ENCODE measurements at places on chromosomes 6 and 20.

DNA sequence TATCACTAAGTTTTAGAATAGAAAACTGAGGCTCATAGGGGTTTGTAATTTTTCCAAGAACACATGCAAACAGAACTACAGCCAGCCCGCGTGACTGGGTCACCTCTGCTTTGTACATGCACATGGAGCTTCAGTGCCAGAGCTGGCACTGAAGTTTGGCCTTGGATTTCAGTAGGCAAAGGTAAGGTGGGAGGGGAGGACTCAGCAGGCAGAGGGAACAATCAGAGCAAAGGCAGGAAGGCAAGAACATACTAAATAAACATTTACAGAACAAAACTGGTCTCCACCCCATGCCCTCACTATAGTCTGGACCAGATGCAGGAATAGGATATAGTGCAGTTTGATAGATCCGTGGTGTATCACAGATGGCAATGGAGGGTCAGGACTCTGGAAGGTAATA, 13.6 kb upstream of the ABRACL start:
- no peak for DNase-seq

DNA sequence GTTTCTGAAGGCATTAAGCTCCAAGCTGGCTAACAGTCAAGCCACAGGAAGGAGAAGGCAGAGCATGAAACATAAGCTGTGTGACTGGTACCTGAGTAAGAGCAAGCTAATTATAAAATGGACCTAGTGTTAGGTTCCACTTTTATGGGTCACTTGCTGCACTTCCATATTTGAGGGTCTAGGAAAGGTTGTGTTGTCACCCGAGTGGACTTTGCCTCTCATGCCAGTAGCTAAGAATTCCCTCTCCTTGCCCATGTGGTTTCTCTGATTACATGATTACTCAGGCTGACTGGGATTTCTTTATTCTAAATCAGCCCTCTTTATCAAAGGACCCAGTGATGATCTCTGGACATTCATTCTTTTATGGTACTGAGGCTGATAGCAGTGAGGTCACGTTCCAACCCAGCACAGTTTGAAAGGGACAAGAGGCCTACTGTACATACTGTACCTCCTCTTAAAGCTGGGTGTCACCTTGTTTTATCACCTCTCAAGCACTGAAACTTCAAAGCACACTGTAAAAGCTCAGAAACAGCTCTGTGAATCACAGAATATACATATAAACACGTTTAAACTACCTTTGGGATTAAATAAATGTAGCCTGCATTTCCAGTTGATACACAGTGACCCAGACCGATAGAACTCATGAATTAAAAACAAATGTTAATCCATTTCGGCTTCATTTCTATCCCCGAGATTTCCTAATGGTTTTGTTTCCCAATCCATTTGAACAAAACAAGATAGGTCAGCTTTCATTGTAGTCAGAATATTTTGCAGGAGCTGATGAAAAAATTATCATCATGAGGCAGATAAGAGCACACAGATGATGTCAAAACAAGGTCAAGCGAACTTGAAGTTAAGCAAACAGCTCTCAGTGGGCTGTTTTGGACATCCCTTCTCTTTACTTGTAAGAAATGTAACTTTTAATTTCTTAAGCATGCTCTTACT, 96.5 kb downstream of the ALDH8A1 start:
- DNase-seq: no peak

DNA sequence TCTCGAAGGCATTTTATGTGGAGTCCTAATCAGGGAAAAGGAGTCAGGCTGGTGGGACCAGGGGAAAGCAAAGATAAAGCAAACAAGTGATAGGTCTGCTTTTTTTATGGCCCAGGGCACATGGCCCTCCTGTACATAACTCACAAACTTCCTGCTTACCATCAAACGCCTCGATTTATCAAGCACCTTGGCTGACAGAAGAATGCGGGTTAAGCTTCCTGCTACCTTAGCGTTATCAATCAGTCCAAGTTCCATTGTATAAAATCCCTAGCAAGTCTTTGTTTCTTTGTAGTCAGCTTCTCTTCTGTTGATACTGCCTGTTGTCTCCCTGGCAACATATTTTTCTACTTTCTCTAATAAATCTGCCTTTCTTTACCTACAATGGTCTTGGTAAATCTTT, 4.1 kb upstream of the TRIM27 start:
- no peak for DNase-seq

- no peak for DNase-seq
Measured at GRCh38 chr6:51459958-51460357, 627.5 kb downstream of the PKHD1 start.

GRCh38 chr20:26135325-26136110, 438.9 kb upstream of the ZNF337 start:
- no peak for DNase-seq

GRCh38 chr6:55180258-55180657, 5.9 kb downstream of the HCRTR2 start:
- no peak for DNase-seq

GRCh38 chr6:72733045-72733444, 111.2 kb downstream of the KCNQ5 start:
- DNase-seq: no peak

GRCh38 chr6:25056130-25056529, 120.4 kb upstream of the RIPOR2 start:
- DNase-seq: no peak

DNA sequence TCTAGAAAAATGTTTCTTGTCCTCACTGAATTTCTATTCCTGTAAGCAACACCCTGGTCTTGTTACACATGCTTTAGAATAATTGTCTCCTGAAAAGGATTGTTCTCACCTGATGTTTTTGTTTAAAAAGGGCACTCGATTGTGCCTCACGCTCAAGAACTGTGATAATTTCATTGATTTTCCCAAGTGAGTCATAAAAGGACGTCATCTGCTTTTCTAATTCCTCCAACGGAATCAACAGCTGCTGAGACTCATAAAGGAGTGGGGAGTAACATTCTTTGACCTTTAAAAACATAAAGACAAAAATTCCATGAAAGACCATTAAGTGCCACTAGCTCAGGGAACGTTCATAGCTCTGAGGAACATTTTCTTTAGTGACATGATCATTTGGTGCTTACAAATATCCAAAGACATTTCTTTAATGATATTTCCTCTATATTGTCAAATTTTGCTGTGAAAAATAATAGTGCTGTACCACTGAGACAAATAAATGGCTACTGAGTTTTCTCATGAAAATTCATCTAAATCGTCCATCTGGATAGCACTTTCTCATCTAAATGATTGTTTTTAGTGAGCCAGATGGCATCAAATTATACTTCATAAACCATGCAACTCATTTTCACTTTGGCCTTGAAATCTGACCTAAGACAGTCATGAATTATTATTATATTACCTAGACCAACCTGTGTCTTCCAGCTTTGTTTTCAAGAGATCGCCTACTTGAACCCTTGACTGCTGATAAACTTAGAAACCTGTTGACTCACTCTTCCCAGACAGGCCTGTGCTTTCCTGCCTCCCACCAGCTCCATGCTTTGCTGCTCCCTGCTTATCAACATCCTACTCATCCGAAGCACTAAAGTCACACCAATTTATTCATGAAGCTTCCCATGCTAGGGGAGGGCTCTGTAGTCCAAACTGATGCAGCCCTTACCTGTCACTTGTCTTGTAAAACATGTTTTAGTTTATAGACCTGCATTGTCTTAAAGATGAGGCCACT, 178.2 kb downstream of the SYNE1 start:
- no peak for DNase-seq

GRCh38 chr20:18615020-18615650, 27.3 kb downstream of the DTD1 start:
- DNase-seq: no peak

DNA sequence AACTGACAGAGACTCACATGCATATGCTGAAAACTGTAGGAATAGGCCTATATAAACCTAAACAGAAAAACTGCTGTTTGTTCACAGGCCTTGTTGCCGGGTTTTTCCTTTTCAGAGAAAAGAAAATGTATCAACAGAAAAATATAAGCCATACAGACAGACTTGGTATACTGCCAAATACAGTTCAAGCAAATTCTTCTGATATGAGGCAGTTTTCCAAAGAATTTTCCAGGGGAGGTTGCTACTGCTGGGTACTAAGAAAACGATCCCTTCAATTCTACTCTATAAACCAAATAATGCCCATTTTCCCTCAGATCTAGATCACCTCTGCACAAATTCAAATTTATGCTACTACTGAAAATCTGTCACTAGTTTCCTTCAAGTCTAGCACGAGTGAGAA, 59.4 kb downstream of the ME1 start:
- DNase-seq: no peak

Measured in amygdala (tissue), 56 donors.